ENCODE measurements at places on chromosomes 3 and 15. TPM values are rescaled to one million over a fixed set of nuclear protein-coding genes. Genes with fewer than 3 reads are reported as not detected.

GRCh38 chr3:187256051-187256616 lies 35.4 kb downstream of the MASP1 start:
- H3K36me3 ChIP-seq, result no peaks in the 10 kb centered on the region
- H3K4me1 ChIP-seq, result no peaks in the 10 kb centered on the region
- no peak overlapping the region for H3K27ac ChIP-seq
- H3K27me3 ChIP-seq, result no peaks in the 10 kb centered on the region
- H3K4me3 ChIP-seq, result no peak overlapping the region

DNA sequence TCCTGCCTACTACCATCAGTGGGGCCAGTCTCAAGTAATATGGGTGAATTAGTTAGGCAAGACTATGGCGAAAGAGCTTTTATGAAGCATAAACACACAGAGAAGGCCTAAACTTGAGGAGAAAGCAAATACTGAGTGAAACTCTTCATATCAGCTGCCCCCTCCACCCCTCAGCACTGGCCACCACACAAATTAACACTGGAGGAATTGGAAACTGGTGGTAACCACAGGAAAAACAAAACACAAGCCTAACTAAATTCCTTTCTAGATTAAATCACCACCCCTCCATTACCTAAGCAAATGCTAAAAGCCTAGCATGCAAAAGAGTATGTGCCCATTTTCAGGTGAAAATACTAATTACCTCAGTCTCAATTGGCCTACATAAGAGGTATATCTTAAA lies 774.7 kb upstream of the NECTIN3 start:
- no peaks in the 10 kb centered on the region for H3K27me3 ChIP-seq
- H3K4me3 ChIP-seq, result no peak overlapping the region
- no peaks in the 10 kb centered on the region for H3K4me1 ChIP-seq
- H3K27ac ChIP-seq, result no peak overlapping the region
- H3K36me3 ChIP-seq, result no peaks in the 10 kb centered on the region
- no peak for DNase-seq

- no peaks in the 10 kb centered on the region for H3K27me3 ChIP-seq
- H3K27ac ChIP-seq, result peak overlapping the region; percentile 78
- H3K36me3 ChIP-seq, result no peaks in the 10 kb centered on the region
- DNase-seq, result peak; percentile 60
- H3K4me1 ChIP-seq, result peaks cover 37% of the 10 kb centered on the region
These were observed 46.8 kb upstream of the POMGNT2 start for GRCh38 chr3:43152649-43153048.

- H3K4me1 ChIP-seq, result peaks cover 8% of the 10 kb centered on the region
- no peaks in the 10 kb centered on the region for H3K27me3 ChIP-seq
- no peak overlapping the region for H3K27ac ChIP-seq
- H3K36me3 ChIP-seq, result no peaks in the 10 kb centered on the region
These were observed 65.3 kb upstream of the PSMD6 start for GRCh38 chr3:64088408-64089205.

- peaks cover 14% of the 10 kb centered on the region for H3K36me3 ChIP-seq
- peaks cover 3% of the 10 kb centered on the region for H3K4me1 ChIP-seq
- no peak overlapping the region for H3K4me3 ChIP-seq
- no peak overlapping the region for H3K27ac ChIP-seq
These were observed 38.9 kb downstream of the RYK start for GRCh38 chr3:134211797-134212196.

- H3K36me3 ChIP-seq, result no peaks in the 10 kb centered on the region
- no peaks in the 10 kb centered on the region for H3K4me1 ChIP-seq
- DNase-seq, result peak; percentile 63
- no peak overlapping the region for H3K27ac ChIP-seq
- no peak overlapping the region for H3K4me3 ChIP-seq
These were observed 39.6 kb downstream of the TRIM69 start for GRCh38 chr15:44775953-44776352.

DNA sequence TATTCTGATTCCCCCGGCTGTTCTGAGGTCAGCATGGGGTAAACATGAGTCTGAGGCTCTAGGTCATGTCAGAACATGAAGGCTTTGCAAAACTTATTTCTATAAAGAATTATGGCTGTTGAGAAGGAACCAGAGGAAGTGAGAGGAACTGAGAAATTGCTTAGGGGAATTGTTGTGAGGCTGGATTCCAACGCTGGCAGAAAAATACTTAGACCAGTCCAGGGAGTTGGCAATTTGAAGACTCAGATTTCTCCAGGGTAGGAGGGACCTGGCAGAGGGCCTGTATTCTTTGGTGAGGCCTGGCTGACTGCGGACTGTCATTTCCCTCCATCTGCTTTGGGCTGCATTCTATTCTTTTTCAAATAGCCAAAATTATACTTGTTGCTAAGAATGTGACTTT lies 155.5 kb downstream of the PLD1 start:
- DNase-seq, result peak; percentile 93
- H3K36me3 ChIP-seq, result peaks cover 7% of the 10 kb centered on the region
- peak overlapping the region; percentile 29 for H3K27ac ChIP-seq
- H3K4me3 ChIP-seq, result no peak overlapping the region
- H3K4me1 ChIP-seq, result peaks cover 17% of the 10 kb centered on the region
- no peaks in the 10 kb centered on the region for H3K27me3 ChIP-seq

GRCh38 chr3:111858642-111859041 lies 423 bp upstream of the PHLDB2 start:
- H3K27ac ChIP-seq, result peak overlapping the region; percentile 93
- no peaks in the 10 kb centered on the region for H3K27me3 ChIP-seq
- H3K36me3 ChIP-seq, result no peaks in the 10 kb centered on the region
- H3K4me3 ChIP-seq, result peak overlapping the region; percentile 68
- DNase-seq, result no peak
- H3K4me1 ChIP-seq, result peaks cover 16% of the 10 kb centered on the region

GRCh38 chr3:140748903-140749302 lies 71.0 kb downstream of the TRIM42 start:
- no peak overlapping the region for H3K27ac ChIP-seq
- no peak overlapping the region for H3K4me3 ChIP-seq
- peaks cover 18% of the 10 kb centered on the region for H3K27me3 ChIP-seq
- no peaks in the 10 kb centered on the region for H3K36me3 ChIP-seq

DNA sequence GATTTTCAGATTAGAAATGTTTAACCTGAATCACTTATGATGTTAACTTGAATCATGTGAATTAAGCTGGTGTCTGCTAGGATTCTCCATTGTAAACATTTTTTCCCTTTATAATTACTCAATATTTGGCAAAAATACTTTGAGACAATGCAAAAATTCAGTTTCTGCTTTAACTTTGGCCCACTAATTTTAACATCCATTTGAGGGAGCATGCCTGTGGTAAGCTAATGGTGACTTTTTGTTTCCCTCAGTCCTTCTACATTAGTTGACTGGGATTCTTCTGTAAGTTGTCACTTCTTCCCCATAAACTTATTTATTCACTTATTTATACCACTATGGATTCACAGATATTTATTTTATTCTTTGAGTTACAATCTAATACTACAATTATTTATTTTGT lies 59.3 kb downstream of the PIK3R4 start:
- DNase-seq, result no peak
- H3K4me1 ChIP-seq, result no peaks in the 10 kb centered on the region
- H3K36me3 ChIP-seq, result peaks cover 28% of the 10 kb centered on the region
- H3K27me3 ChIP-seq, result no peaks in the 10 kb centered on the region

- DNase-seq, result peak; percentile 71
- no peak overlapping the region for H3K27ac ChIP-seq
- H3K36me3 ChIP-seq, result no peaks in the 10 kb centered on the region
- H3K4me3 ChIP-seq, result no peak overlapping the region
These were observed 278.7 kb downstream of the ERC2 start for GRCh38 chr3:56189536-56189935.

- no peak overlapping the region for H3K27ac ChIP-seq
- H3K4me3 ChIP-seq, result no peak overlapping the region
- DNase-seq, result no peak
These were observed 124.3 kb downstream of the TIGIT start for GRCh38 chr3:114418107-114418506.

MCF2L2 gene
- total RNA-seq, result 0.35 TPM

POPDC2 gene
- total RNA-seq, result 16.1 TPM

CTXN2 gene
- not detected for total RNA-seq

TUSC2 gene
- total RNA-seq, result 12.8 TPM

SH3GL3 gene
- total RNA-seq, result 8.6 TPM

TICRR gene
- total RNA-seq, result 2.2 TPM

DENND6A gene
- 15.0 TPM for total RNA-seq
